ENCODE measurements at places on chromosomes 3 and 15.
A peak's percentile ranks its signal among the peaks of the same experiment; 100 is the strongest.

GRCh38 chr3:133466531-133467386 is 66.9 kb downstream of the BFSP2 start:
- no peak for DNase-seq

GRCh38 chr3:4429648-4430350 is 37.3 kb downstream of the SUMF1 start:
- no peak for DNase-seq

- no peak for DNase-seq
Measured at GRCh38 chr3:190172751-190173150, 52.1 kb upstream of the P3H2 start.

- no peak for DNase-seq
Measured at GRCh38 chr3:45021524-45022297, 4.4 kb upstream of the CLEC3B start.

GRCh38 chr15:68210821-68211655 is 5.9 kb upstream of the CALML4 start:
- peak; percentile 45 for DNase-seq

DNA sequence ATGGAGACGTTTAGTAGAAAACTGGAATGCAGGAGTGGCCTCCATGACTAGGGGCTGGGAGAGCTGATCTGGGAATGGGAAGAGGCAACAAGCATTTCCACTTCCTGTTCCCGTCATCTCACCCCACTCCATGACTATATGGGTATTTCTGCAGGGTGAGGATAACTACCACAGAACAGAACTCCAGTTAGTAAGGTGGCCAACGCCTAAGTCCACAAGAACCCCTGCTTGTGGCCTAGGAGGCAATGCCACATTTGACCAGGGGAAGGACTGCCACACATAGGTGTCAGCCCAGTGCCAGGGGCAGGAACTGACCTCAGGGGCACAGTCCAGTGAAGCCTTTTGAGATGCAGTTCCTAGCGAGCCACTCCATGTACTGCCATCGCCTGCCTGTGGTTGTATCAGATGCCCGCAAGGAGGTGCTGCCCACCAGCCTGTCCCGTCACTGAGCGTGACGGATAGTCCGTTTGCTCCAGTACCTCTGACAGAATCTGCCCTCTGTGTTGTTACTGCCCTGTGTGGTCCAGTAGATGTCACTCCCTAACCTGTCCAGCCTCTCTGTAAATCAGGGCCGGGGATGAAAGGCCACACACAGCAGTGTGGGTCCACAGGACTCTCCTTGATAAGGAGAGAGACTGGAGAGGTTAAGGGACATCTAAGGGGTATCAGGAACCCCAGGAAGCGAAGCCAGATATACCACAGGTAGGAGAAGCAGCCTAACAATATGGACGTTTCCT is 3.5 kb upstream of the MTFMT start:
- peak; percentile 47 for DNase-seq

DNA sequence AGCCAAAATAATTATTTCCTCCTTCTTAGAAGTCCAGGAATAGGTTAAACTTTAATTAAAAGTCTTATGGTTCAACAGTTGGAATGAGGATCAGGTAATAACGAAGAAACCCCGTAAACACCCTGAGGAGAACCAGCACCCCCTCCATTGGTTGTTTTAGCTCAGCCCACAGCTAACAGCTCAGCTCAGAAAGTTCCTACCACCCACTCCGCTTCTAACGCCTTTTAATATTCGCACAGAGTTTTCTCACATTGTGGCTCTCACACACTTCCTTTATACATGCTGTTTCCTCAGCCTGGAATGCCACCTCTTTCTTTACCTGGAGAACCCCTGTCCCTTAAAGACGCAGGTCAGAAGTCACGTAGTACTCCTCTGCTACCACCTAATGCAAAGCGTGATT is 17.0 kb downstream of the CX3CR1 start:
- no peak for DNase-seq

DNA sequence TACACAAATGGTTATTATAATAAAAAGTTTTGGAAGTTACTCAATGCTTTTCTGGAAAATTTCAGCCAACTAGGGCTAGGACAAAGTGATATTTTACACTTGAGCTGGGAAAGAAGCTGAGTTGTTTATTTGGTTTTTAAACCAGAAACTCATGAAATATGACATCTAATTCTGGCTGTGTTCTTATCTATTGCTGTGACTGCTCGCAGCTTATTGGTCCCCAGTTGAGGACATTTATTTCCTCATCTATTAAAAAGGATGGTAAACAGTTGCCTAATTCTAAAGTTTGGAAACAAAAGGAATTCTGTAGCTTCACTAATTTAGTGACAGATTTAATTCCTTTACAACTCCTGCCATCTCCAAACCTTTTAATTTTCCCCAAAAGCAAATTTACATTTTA is 487.6 kb upstream of the IL12A start:
- no peak for DNase-seq

GRCh38 chr3:47854720-47855455 is 52.0 kb downstream of the DHX30 start:
- no peak for DNase-seq

DNA sequence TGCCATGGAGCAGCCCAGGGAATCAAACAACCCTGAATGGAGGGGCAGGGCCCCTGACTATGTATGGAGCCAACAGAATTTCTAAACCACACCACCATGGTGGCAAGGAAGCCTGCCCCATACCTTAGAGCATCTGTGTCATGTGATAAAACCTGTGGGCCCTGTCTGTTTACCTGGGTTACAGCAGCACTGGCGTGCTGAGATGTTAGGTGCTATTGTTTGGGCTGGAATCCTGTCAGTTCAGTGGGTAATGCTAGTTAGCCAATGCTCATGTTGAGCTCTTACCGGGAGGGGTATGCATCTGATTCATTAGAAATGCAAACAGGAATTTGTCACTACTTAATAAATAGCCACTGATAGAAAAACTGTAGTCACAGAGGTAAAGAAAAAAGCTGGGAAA is 63.5 kb upstream of the ETV5 start:
- no peak for DNase-seq

DNA sequence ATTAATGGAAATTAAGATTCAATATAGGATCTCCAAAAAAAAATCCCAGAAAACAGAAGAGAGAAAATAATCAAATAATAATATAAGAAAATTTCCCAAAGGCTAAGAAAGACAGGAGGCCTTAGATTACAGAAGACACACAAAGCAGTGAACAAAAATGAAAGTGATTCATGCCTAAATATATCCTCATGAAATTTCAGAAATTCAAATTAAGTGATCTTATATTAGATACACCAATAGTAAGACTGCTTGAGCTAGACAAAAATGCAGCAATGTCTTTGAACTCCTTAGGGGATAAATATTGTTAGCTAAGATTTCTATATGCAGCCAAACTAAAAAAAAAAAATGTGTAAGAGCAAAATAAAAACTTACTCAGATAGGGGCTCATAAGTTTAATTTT is 44.6 kb upstream of the ARPP21 start:
- no peak for DNase-seq

GRCh38 chr15:64038878-64039610 is 7.2 kb downstream of the DAPK2 start:
- no peak for DNase-seq

DNA sequence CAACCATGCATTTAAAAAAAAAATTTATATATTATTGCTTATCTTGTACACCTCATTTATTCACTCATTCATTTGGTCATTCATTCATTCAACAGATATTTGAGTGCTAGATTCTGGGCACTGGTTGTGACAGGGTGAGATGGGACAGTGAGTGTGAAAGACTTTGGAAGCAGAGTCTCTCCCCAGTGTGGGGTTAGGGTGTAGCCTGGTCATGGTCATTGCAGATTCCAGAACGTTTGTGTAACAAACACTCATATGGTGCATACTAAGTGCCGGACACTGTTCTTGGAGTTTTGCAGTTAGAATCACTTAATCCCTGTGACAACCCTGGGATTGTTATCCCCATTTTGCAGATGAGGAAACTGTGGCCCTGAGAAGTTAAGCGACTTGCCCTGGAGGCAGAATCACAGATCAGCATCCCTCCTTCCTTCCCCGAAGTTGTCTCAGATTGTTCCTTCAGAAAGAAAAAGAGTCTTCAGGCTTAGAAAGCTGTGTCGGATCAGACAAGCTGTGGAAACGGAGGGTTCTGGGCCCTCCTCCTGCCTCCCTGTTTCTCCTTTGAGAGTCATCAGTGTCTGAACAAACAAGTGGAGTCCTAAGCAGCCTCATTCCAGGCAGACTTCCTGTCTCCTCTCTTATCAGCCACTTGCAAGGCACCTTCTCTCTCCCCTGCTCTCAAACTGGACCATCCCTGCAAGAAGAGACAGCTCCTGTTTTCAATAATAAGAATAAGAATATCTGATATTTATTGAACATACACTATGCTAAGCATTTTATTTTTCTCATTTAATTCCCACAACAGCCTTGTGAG is 6.3 kb downstream of the LOXL1 start:
- DNase-seq: peak; percentile 15

Measured in tibial artery (tissue), 4 donors.